ENCODE measurements at places on chromosomes 3 and 15.
A peak's percentile ranks its signal among the peaks of the same experiment; 100 is the strongest.

DNA sequence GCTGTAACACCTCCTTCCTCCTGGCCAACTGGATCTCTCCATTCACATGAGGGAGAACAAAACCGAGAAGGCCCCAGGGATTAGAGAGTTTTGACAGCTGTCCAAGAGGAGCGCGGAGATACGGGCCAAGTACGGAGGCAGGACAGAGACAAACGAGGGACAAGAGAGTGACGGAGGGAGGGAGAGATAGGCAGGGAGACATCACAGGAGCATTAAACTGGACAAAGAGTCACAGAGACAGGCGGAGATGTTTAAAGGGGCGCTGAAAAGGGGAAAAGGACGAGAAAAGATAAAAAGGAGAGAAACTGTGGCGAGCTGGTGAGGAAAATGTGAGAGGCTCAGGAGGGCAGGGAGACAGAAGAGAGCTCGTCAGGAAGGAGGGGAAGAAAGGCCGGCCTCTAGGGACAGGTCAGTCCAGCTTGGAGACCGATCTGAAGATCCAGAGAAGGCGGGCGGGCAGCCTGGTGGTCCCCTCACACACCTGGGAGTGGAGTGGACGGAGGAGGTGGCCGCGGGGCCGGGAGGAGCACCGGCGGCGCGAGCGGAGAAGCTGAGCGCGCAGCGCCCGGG lies 40.5 kb upstream of the ROPN1 start:
- DNase-seq, result no peak

DNA sequence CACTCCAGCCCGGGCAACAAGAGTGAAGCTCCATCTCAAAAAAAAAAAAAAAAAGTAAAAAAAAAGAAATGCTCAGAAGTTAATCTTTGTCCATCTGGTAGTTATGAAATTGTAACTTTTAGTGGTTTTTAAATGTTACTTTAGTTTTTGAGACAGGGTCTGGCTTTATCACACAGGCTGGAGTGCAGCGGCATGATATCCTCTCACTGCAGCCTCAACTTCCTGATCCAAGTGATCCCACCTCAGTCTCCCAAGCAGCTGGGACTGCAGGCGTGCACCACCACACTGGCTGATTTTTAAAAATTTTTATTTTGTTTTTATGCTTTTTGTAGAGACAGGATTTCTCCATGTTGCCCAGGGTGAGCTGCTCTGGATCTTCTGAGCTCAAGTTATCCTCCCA lies 1.3 kb downstream of the RNU5B-1 start:
- no peak for DNase-seq

DNA sequence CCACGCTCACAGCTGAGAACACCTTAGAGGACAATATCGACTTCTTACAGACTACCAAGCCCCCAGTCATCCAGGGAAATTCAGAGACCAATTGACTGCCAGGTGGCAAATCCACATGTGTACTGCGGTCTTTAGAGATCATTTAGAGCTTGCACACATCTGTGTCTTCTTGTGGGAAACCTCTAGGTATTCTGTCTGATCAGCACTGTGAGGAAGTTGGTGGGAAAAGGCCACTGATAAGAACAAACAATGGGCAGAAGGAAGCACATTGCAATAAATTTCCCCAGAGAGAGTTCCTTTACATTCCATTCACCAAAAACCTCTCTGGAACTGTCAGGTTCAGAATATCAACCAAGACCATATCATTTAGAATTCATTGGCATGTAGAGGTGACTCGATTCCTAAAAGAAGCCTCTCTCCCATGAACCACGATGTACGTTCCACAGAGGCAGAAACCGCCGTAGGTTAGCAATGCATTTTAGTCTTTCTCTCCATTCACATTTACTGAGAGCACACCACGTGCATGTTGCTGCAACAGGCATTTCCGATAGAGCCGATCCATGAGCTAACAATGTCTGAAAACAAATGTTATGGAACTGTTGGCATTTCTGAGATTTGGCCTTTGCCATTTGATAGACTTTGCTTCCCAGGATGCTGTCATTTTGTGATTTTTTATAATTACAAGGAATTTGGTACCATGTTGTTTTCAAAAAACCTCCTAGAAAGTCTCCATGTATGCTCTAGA lies 287.3 kb upstream of the TPRG1 start:
- DNase-seq, result no peak

DNA sequence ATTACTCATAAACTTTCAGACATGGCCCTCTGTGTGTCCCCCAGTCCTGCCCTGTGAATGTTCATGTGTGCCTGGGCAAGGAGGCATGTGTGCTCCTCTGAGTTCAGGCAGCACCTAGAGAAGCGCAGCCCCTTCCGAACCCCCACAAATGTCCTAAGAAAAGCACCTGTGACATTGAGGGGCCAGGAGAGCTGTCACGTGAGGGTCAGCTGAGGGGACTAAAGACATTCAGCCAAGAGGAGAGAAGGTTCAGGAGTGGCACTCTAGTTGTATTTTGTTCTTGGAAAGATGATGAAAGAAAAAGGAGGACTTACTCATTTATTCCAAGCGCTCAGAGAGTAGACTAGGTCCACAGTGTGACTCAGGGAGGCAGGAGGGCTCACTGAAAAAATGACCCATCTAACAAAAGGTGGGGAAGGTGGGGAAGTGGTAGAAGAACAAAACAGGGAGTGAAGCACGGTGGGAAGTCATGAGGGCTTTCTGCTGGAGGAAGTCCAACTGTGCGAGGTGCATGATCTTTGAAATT lies 28.1 kb upstream of the ELP6 start:
- no peak for DNase-seq

DNA sequence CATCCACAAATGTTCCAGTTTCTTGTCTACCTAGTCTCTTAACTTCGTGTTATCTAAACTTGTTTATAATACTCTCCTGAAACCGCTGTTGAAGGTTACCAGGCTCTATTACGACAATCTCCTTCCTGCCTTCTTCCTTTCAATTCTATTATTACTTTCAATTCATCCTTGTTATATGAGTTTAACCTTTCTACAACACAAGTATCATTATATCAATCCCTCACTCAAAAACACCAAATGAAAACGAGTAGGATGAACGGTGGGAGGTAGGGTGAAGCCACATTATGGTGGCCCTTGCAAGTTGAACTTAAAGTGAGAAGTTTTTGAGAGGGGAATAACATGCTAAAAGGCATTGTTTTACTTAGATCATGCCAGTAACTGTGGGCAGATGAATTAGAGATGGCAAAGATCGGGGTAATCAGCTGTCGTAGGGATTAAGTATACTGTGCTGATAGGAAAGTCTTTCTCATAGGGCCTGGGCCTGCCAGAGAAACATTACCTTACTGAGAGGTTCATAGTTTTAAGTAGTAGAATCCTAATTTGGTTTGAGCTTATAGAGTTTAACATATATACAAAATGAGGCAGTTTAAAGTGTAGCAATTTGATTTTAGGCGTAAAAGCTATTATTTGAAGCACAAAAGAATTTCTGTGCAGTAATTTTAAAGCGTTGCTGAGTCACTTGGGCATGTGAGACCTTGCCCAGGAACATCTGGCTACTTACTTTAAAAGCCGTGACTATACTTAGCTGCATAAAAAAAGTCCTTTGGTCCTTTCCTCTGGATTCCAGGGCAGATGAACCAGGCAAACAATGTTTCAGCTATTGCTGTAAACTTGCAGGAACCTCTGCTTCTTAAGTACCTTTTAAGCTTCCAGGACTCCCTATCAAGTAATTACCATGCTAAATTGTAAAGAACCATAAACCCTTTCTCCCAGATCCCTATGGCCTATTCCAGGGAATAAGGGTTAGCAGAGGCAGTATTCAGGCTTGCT lies 3.3 kb upstream of the CEP97 start:
- DNase-seq, result no peak

DNA sequence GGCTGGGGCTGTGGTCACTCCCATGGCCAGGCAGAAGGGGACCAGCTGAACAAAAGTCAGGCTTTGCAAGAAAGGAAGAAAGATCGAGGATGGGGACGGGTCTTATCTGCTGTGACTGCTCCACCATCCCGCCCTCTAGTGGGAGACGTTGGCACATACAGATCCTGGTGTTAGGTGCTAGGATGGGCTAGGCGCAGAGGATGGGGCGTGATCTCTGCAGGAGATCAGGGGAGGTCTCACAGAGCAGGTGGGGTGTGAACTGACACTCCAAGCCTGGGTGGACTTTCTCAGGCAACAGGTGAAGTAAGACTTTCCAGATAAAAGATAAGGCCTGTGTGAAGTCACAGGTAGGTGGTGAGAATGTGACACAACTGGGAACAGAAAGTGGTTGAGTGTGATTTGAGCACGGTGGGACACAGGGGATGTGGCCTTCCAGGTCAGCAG lies 141.9 kb upstream of the SMAD3 start:
- DNase-seq, result no peak

DNA sequence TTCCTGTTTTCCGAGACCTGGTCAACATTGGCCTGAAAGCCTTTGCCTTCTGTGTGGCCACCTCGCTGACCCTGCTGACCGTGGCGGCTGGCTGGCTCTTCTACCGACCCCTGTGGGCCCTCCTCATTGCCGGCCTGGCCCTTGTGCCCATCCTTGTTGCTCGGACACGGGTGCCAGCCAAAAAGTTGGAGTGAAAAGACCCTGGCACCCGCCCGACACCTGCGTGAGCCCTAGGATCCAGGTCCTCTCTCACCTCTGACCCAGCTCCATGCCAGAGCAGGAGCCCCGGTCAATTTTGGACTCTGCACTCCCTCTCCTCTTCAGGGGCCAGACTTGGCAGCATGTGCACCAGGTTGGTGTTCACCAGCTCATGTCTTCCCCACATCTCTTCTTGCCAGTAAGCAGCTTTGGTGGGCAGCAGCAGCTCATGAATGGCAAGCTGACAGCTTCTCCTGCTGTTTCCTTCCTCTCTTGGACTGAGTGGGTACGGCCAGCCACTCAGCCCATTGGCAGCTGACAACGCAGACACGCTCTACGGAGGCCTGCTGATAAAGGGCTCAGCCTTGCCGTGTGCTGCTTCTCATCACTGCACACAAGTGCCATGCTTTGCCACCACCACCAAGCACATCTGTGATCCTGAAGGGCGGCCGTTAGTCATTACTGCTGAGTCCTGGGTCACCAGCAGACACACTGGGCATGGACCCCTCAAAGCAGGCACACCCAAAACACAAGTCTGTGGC lies 16.9 kb downstream of the TMEM43 start:
- no peak for DNase-seq

DNA sequence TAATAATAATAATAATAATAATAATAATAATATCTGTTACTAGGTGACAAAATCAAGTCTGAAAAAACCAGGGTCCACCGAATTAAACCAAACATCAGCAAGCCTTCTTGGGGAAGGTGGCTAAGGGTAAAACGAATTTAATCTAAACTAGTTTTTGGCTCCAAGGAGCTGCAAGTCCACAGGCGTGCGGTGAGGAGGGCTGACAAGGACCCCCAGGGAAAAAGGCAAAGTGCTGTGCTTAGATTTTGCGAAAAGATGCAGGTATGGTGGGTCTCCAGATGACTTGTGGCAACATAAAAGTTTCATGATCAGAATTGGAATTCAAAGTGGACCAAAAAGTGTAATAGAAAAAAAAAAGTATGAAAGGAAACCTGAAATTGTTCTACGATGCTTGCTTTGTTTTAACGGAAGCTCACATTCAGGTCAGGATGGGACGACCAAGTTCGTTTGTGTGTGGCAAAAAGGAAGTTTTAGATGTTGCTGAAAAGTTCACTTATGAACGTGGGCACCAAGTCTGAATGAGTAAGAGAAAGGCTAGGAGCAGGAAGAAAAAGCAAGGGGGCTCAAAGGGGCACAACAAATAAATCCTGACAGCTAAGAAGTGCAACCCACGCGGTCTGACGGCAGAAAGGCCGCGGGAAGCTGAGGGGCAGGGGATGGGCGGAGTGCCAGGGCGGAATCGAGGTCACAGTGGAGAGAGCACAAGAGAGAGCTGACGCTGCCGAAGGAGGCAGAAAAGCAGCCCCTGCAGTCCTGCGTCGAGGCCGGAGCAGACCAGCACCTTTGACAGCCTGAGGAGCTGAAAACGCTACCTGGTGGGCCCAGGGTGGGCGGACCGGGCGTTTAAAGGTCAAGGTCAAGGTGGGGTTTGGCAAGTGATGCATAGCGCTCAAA lies 1.1 kb downstream of the WDR82 start:
- peak; percentile 85 for DNase-seq

DNA sequence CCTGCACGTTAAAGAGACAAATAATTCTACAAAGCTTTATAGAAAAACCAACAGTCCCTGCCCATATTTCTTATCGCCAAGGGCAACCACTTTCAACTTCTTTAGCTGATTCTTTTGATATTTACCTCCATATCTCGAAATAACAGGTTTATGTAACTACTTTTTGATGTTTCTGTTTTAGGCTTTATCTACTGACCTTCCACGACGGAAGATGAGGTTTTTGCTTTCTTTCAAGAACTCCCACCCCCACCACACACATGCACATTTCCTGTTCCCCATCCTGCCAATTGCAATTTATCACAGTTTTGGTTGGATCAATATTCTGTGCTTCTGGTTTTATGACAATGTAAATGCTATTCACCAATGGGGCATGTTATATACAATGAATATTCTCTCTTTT lies 330.4 kb upstream of the ICE2 start:
- no peak for DNase-seq

GRCh38 chr15:62883938-62884479 lies 158.5 kb upstream of the TPM1 start:
- no peak for DNase-seq

GRCh38 chr3:107525644-107526305 lies 3.0 kb downstream of the BBX start:
- peak; percentile 46 for DNase-seq

- DNase-seq, result no peak
These were observed 8.5 kb downstream of the AMOTL2 start for GRCh38 chr3:134365766-134366065.

DNA sequence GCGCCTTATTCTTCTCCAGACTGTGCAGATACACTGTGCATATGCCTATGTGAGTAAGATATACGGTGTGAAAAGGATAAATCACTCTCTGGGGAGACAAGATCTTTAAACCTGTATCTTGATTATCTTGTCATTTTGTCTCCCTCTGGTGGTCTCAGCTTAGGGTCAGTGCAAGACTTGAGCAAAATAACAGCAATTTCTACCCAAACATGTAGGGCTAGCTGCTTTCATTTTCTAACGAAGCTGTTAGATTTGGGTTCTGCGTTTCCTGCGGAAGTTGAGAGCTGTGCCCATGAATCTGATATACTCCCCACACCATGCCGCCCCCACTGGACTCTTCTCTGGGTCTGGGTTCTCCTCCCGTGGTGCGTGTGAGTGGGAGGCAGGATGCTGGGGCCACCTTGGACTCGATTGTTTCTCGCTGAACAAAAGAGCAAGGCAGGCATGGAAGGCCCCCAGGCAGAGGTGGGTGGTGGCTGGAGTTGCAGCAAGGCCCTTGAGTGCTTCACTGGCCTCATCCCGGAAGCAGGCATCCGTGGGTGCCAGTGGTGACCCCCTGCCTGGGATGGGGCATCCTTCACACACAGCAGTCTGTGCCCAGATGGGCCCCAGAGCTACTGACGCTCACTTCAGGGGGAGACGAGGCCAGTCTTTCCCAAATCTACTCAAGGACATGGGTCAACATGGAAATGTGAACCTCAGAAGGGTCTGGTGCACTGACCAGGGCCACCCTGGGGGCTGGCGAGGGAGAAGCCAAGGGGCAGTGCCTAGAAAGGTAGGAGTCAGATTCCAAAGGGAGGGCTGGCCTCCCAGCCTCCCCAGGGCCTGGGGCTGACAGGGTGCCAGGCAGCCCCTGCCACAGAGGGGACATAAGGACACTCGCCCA lies 179.6 kb downstream of the NSMCE3 start:
- no peak for DNase-seq

All from liver (tissue), 10 donors.